ENCODE measurements at places on chromosomes 5 and 9.

DNA sequence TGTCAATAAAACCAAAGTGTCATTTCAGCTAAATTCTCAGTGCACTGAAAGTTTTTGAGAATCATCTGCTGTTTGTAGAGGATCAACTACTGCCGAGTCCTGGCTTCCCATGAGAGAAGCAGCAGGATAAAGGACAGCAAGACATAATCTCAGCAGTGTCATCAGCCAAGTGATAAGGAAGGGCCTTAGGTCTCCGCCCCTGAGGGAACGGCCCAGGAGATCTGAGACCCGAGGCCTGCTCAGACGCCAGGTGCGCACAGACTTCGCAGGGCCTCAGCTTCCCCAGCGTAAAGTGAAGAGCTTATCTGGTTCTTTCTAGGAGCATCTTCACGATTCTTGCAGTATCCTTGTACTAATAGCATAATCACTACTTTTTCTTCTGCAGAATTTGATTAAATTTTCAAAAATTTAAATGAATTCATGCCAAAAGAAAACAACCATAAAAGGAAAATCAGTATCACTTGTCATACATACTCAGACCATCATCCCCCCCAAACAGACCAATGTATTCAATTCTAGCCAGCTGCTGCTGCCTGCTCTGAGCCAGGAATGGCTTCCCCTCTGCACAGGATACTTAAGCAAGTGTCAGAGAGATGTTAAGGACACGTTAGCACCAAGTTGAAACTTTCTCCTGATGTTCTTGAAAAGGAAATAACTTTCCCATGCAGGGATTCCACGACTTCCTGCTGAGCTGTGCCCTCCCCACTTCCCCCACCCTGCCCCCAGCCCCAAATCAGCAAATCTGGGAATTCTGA lies 2.2 kb downstream of the GFPT2 start:
- H3K36me3 ChIP-seq: no peaks in the 10 kb centered on the region
- no peak for DNase-seq
- peaks cover 6% of the 10 kb centered on the region for H3K4me1 ChIP-seq
- H3K27ac ChIP-seq: no peak overlapping the region
- H3K4me3 ChIP-seq: no peak overlapping the region

DNA sequence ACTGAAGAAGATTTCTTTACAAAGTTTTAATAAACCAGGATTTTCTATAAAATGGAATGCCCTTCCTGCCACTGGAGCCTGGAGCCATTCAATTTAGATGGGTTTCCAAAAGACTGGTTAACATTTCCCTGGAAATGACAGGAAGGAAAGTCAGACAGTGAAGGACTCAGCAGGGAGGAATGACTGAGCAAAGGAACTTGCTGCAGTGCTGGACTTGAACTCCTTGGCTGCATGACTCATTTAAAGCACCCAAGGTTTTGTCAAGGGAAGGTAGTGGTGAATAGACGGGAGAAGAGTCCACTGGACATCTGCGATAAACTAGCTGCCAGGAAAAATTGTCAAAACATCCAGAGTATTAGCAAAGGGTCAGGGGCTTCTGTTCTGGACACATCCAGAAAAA lies 163.8 kb upstream of the SLC28A3 start:
- no peak overlapping the region for H3K4me3 ChIP-seq
- no peaks in the 10 kb centered on the region for H3K4me1 ChIP-seq
- H3K36me3 ChIP-seq: no peaks in the 10 kb centered on the region
- no peaks in the 10 kb centered on the region for H3K27me3 ChIP-seq
- DNase-seq: no peak

DNA sequence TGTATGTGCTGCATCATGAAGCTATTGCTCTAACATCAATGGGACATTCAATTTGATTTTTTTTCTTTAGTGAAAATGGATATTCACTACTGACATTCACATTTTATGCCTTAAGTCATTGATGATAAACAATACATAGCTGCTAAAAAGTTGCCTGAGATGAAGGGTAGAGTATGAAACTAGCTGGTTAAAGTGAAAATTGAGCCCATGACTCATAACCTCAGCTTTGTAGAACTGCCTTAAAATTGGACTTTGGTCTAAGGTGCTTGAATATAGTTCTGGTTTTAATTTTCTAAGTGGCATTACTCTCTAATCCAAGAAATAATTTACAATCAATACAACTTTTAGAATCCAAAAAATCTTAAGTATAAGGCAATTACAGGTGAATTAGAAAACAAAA lies 740.4 kb upstream of the RIOK2 start:
- no peak overlapping the region for H3K27ac ChIP-seq
- no peaks in the 10 kb centered on the region for H3K27me3 ChIP-seq
- no peak overlapping the region for H3K4me3 ChIP-seq
- DNase-seq: no peak
- no peaks in the 10 kb centered on the region for H3K36me3 ChIP-seq
- no peaks in the 10 kb centered on the region for H3K4me1 ChIP-seq

- H3K4me3 ChIP-seq: no peak overlapping the region
- no peak overlapping the region for H3K27ac ChIP-seq
These were observed 47.4 kb downstream of the MYO10 start for GRCh38 chr5:16888694-16889124.

- no peaks in the 10 kb centered on the region for H3K4me1 ChIP-seq
- no peak overlapping the region for H3K4me3 ChIP-seq
- H3K27me3 ChIP-seq: no peaks in the 10 kb centered on the region
- H3K36me3 ChIP-seq: no peaks in the 10 kb centered on the region
- DNase-seq: no peak
These were observed 423.6 kb downstream of the PRDM9 start for GRCh38 chr5:23930985-23931384.

GRCh38 chr9:95116002-95116807 lies 201.3 kb downstream of the FANCC start:
- H3K36me3 ChIP-seq: peaks cover 17% of the 10 kb centered on the region
- DNase-seq: no peak
- H3K4me3 ChIP-seq: no peak overlapping the region
- peaks cover 27% of the 10 kb centered on the region for H3K4me1 ChIP-seq
- H3K27ac ChIP-seq: peak overlapping the region; percentile 73

- H3K36me3 ChIP-seq: no peaks in the 10 kb centered on the region
- peak overlapping the region; percentile 72 for H3K4me3 ChIP-seq
- H3K27me3 ChIP-seq: no peaks in the 10 kb centered on the region
- peaks cover 9% of the 10 kb centered on the region for H3K4me1 ChIP-seq
- no peak for DNase-seq
These were observed 566 bp upstream of the CEP78 start for GRCh38 chr9:78235256-78235761.

GRCh38 chr9:21326526-21327139 lies 8.6 kb downstream of the KLHL9 start:
- DNase-seq: no peak
- H3K36me3 ChIP-seq: peaks cover 18% of the 10 kb centered on the region
- H3K27ac ChIP-seq: no peak overlapping the region
- H3K4me3 ChIP-seq: no peak overlapping the region
- H3K27me3 ChIP-seq: no peaks in the 10 kb centered on the region
- peaks cover 36% of the 10 kb centered on the region for H3K4me1 ChIP-seq

DNA sequence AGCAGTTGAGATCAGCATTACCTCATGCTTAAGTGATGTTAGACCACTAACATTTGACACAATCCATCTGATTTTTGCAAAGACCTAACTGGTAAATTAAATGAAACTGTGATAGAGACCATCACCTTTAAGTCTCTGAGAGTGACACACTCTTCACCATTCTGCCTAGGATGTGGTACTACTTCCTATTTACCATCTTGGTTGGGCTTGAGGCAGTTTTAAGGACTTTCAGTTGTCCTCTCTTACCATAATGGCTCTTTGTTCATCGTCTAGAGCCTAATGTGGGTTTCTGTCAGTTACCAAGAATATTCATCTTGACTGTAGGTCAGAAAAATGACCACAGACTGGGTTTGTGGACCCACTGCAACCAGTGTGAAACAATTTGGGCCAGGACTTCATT lies 158.1 kb downstream of the CETN3 start:
- no peak overlapping the region for H3K27ac ChIP-seq
- H3K36me3 ChIP-seq: no peaks in the 10 kb centered on the region
- DNase-seq: no peak
- H3K27me3 ChIP-seq: no peaks in the 10 kb centered on the region
- H3K4me1 ChIP-seq: no peaks in the 10 kb centered on the region

- H3K4me3 ChIP-seq: no peak overlapping the region
- no peak overlapping the region for H3K27ac ChIP-seq
- no peaks in the 10 kb centered on the region for H3K4me1 ChIP-seq
- DNase-seq: no peak
- H3K36me3 ChIP-seq: peaks cover 15% of the 10 kb centered on the region
These were observed 16.9 kb downstream of the CKMT2 start for GRCh38 chr5:81250004-81250403.

- no peak for DNase-seq
- no peaks in the 10 kb centered on the region for H3K36me3 ChIP-seq
- no peaks in the 10 kb centered on the region for H3K4me1 ChIP-seq
- H3K4me3 ChIP-seq: no peak overlapping the region
- H3K27me3 ChIP-seq: no peaks in the 10 kb centered on the region
- H3K27ac ChIP-seq: no peak overlapping the region
These were observed 97.9 kb downstream of the YIPF5 start for GRCh38 chr5:144072518-144072927.

GRCh38 chr9:133533857-133534256 lies 647 bp upstream of the ADAMTSL2 start:
- peaks cover 16% of the 10 kb centered on the region for H3K4me1 ChIP-seq
- no peak for DNase-seq
- H3K27ac ChIP-seq: no peak overlapping the region
- H3K27me3 ChIP-seq: no peaks in the 10 kb centered on the region
- no peaks in the 10 kb centered on the region for H3K36me3 ChIP-seq

- peaks cover 7% of the 10 kb centered on the region for H3K4me1 ChIP-seq
- peak; percentile 8 for DNase-seq
- peak overlapping the region; percentile 64 for H3K4me3 ChIP-seq
- no peaks in the 10 kb centered on the region for H3K27me3 ChIP-seq
These were observed 165.0 kb upstream of the ZNF462 start for GRCh38 chr9:106697750-106698502.

- H3K4me3 ChIP-seq: no peak overlapping the region
- H3K36me3 ChIP-seq: no peaks in the 10 kb centered on the region
- DNase-seq: no peak
- no peaks in the 10 kb centered on the region for H3K27me3 ChIP-seq
These were observed 78.8 kb downstream of the SLC1A1 start for GRCh38 chr9:4569101-4569500.

- no peak for DNase-seq
- H3K27me3 ChIP-seq: no peaks in the 10 kb centered on the region
- no peak overlapping the region for H3K4me3 ChIP-seq
These were observed 498.0 kb downstream of the PRDM9 start for GRCh38 chr5:24005384-24005783.

GRCh38 chr9:78207319-78207718 lies 28.6 kb upstream of the CEP78 start:
- no peak overlapping the region for H3K27ac ChIP-seq
- no peak for DNase-seq
- no peaks in the 10 kb centered on the region for H3K4me1 ChIP-seq

- H3K27ac ChIP-seq: peak overlapping the region; percentile 89
- no peaks in the 10 kb centered on the region for H3K36me3 ChIP-seq
- no peak for DNase-seq
- H3K4me1 ChIP-seq: peaks cover 4% of the 10 kb centered on the region
These were observed 16.2 kb downstream of the TRIM7 start for GRCh38 chr5:181188700-181189362.

DNA sequence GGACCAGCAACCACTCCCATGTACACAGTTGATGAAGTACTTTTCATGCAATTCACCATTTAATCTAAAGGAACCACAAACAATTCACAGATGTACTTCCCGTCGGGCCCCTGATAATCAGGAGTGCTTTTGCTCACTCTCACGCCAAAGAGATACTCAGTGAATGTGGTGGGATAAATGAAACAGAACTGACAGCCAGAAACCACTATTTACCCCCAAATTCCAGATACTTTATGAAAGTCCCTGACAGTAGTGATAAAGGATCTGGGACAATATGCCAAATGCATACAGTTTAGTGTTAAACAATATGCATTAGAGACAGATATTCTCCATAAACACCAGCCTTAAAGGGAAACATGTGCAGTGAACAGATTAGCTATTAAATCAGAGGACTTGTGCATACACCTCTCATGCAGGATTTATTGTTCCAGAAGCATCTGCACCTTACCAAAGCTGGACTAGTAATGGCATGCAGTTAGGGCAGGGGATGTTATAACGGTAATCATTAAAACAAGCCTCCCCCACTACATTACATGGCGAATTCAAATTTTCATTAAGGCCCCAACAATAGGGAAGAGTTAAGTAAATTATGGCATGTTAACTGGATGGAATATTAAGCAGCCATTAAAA lies 74.0 kb upstream of the SLC25A51 start:
- no peak overlapping the region for H3K27ac ChIP-seq
- no peak overlapping the region for H3K4me3 ChIP-seq
- H3K27me3 ChIP-seq: no peaks in the 10 kb centered on the region
- no peak for DNase-seq
- peaks cover 13% of the 10 kb centered on the region for H3K4me1 ChIP-seq

DNA sequence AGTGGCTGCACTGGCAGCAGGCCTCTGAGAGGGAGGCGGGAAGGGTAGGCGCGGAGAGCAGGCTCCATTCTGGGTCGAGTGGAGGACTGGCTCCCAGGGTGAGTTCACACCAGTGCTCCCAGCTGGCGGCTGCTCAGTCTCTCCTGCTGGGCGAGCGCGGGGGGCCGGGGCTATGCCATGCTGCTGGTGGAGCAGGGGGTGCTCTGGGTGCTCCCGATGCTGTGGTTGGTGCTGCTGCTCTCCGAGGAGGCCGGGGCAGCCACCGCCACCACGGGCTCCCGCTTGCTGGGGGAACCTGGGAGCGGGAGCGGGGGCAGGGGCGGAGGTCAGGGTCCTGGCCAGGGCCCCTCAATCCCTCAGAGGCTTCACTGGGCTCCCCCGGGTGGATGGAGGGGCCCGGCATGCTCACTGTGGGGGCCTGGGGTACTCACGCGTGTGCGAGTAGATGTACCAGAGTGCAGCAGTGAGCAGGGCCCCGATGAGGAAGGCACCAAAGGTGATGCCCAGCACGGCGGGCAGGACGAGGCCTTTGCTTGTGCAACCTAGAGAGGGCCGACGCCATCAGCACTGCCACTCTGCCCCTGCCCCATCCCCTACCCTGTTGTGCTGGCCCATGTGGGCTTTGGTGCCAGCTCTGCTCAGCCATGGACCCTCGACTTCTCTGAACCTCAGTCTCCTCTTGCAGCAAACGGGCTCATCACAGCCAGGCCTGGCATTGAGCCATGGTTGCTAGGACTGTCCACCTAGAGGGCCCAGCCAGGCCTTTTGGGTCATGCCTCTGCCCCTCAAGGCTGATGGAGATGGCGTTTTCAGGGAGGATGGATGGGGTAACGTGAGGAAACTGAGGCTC lies 13.1 kb downstream of the FPGS start:
- no peaks in the 10 kb centered on the region for H3K4me1 ChIP-seq
- H3K4me3 ChIP-seq: no peak overlapping the region
- DNase-seq: no peak
- H3K27ac ChIP-seq: no peak overlapping the region
- no peaks in the 10 kb centered on the region for H3K27me3 ChIP-seq

- no peaks in the 10 kb centered on the region for H3K27me3 ChIP-seq
- H3K4me3 ChIP-seq: no peak overlapping the region
- no peaks in the 10 kb centered on the region for H3K4me1 ChIP-seq
- H3K27ac ChIP-seq: no peak overlapping the region
- H3K36me3 ChIP-seq: no peaks in the 10 kb centered on the region
- DNase-seq: no peak
These were observed 13.5 kb upstream of the IQGAP2 start for GRCh38 chr5:76389513-76390154.

GRCh38 chr9:32589083-32589723 lies 16.2 kb upstream of the NDUFB6 start:
- H3K27ac ChIP-seq: no peak overlapping the region
- H3K4me1 ChIP-seq: no peaks in the 10 kb centered on the region
- H3K36me3 ChIP-seq: no peaks in the 10 kb centered on the region

- no peak for DNase-seq
- no peak overlapping the region for H3K4me3 ChIP-seq
- no peaks in the 10 kb centered on the region for H3K27me3 ChIP-seq
- H3K27ac ChIP-seq: no peak overlapping the region
- H3K4me1 ChIP-seq: no peaks in the 10 kb centered on the region
- H3K36me3 ChIP-seq: no peaks in the 10 kb centered on the region
These were observed 29.5 kb downstream of the HK3 start for GRCh38 chr5:176869501-176870109.
